ENCODE measurements at places on chromosomes 5 and 9. TPM values are rescaled to one million over a fixed set of nuclear protein-coding genes. Genes with fewer than 3 reads are reported as not detected.

- no peak for DNase-seq
Observed at GRCh38 chr5:5650242-5650641, 227.8 kb downstream of the ICE1 start.

GRCh38 chr5:78289911-78290310, 4.6 kb downstream of the AP3B1 start:
- no peak for DNase-seq

Gene FAM163B
- not detected for total RNA-seq

Gene SRA1
- total RNA-seq = 54.4 TPM

DNA sequence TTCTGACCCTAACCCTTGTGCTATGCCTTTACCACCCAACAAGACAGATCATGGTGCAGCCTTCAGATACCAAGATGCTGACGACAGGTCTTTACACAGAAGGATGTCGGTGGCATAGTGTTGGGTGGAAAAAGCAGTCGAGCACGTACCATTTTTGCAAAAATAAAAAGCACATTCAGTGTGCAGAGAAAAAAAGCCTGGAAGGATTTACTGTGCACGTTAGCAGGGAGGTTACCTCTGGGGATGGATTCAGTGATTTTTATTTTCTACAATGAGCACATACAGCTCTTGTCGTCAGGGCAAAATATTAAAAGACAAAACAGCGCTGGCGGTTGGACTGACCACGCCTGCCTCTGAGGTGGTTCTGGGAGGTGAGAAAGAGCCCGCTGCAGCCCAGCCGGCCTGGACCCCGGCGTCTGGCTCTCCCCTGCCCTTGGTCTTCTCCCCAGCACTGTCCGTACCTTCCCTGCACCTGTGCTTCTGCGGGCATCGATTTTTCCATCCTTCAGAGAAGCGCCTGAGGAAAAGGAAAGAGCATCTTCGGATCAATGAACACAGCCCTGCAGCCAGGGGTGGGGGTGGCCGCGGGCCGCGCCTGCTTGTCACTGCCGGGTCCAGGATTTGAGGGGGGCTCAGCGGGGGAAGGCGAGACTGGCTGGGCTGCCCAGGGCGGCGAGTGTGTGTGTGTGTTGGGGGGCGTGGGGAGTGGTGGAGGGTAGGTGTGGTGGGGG, 200.0 kb upstream of the IER5L start:
- DNase-seq = no peak

DNA sequence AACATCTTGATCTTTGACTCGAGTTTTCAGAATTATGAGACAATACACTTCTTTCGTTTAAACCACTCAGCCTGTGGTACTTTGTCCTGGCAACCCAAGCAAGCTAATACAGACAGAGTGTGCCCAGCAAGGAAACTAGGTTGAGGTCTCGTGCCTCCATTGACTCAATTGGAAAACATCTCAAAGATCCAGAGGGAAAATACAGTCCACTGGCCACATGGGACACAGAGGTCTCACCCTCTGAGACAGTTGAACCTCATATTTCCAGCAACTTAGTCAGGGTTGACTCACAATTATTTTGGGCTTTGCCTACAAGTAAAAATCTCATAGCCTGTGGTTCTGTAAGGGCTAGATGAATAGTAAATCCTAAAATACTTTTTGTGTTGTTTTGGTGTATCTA, 631.5 kb downstream of the MTRR start:
- DNase-seq = peak; percentile 41

DNA sequence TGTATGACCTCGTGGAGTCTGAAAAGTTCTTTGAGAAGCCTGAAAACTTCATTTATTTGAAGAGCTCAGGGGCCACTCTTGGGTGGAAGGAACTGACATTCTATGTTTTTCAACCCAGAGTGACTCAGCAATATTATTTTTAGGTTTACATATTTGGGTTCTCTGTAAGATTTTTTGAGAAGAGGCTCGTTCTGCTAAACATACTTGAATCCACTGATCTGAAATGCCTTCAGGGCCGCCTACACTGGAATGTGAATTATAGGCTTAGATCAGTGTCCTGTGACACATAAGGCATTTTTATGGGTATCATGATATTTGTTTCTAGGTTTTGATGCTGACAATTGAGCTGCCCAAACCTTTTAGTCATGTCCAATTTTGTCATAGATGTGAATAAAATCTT, 86.2 kb downstream of the PSAT1 start:
- no peak for DNase-seq

Gene SLC36A3
- total RNA-seq = not detected

GRCh38 chr5:67493676-67494075, 297.1 kb upstream of the CD180 start:
- DNase-seq = peak; percentile 18

DNA sequence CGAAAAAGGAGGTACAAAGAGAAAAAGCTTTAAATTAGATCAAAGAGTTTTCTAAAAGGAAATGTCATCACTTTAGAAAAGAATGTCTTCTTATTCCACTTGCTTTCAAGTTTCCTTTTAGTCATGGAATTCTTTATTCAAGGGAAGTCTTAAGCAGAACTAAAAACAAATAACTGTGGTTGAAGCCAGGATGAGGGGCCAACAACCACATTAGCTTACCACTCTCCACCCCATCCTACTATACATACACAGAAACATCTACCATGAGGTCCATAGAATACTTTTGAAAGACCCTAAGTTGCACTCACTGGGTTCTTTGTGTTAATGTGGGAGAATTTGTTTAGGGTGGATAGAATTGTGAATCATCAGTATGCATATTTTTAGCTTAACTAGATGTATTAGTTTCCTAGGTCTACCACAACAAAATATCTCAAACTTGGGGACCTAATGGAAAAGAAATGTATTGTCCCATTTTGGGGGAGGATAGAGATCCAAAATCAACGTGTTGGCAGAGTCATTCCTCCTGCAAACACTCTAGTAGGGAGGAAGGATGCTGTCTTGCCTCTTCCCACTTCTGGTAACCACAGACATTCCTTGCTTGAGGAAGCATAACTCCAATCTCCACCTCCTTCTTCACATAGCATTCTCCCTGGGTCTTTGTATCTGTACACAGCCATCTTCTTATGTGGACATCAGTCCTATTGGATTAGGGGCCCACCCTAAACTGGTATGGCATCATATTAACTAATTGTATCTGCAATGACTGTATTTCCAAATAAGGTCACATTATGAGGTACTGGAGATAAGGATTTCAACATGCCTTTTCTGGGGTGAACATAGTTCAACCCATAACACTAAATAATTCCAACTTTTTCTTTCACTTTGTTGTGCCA, 239.4 kb downstream of the LURAP1L start:
- DNase-seq = peak; percentile 56

DNA sequence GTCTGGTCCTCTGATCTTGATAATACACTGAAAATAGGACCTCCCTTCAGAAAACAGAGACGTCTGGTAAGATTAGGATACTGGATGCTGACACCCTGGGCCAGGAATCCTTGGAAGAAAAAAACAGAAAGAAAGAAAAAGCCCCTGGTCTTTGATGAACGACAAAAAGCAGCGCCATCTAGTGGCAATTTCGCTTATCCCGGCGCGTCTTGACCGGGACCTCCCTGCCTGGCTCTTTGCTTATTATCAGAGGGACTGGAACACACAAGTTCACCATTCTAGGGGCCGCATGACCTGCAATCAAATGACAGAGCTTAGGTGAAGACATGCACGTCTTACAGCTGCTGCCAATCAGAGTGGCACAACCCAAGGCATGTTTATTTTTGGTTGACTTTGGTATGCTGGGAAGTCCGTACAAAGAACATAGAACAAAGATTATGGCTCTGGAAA, 114.9 kb upstream of the NFIB start:
- DNase-seq = peak; percentile 63

GRCh38 chr5:32273821-32274220, 38.9 kb downstream of the MTMR12 start:
- DNase-seq = no peak

DNA sequence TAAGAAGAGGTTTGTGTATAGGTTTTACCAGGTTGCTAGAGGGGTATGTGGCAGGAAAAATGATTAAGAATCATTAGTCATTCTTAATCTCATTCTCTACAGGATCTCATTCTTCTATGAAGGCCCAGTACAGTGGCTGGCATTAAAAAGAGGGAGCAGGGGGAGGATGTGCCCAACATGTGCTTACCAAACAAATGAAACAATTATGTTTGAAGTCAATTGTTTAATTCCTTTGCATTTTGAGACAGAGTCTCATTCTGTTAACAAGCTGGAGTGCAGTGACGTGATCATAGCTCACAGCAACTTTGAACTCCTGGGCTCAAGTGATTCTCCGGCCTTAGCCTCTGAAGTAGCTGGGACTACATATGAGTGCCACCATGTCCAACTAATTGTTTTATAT, 23.0 kb downstream of the FNIP1 start:
- peak; percentile 6 for DNase-seq

DNA sequence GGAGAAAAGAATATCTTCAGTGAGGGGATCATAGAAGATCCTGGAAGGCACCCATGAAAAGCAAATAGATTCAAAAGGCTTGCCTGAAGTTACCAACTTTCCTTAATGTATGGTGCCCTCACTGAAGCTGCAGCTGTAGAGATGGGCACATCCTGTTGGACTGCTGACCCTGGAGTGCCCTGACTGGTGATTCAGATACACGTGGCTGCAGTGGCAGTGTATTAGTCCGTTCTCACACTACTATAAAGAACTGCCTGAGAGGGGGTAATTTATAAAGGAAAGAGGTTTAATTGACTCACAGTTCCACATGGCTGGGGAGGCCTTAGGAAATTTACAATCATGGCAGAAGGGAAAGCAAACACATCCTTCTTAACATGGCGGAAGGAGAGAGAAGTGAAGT, 80.3 kb downstream of the OSMR start:
- peak; percentile 84 for DNase-seq

Gene TAF11L10
- total RNA-seq = not detected

Gene PLPP7
- total RNA-seq = 0.56 TPM

GRCh38 chr9:130128733-130129431, 43.3 kb upstream of the NCS1 start:
- peak; percentile 79 for DNase-seq

DNA sequence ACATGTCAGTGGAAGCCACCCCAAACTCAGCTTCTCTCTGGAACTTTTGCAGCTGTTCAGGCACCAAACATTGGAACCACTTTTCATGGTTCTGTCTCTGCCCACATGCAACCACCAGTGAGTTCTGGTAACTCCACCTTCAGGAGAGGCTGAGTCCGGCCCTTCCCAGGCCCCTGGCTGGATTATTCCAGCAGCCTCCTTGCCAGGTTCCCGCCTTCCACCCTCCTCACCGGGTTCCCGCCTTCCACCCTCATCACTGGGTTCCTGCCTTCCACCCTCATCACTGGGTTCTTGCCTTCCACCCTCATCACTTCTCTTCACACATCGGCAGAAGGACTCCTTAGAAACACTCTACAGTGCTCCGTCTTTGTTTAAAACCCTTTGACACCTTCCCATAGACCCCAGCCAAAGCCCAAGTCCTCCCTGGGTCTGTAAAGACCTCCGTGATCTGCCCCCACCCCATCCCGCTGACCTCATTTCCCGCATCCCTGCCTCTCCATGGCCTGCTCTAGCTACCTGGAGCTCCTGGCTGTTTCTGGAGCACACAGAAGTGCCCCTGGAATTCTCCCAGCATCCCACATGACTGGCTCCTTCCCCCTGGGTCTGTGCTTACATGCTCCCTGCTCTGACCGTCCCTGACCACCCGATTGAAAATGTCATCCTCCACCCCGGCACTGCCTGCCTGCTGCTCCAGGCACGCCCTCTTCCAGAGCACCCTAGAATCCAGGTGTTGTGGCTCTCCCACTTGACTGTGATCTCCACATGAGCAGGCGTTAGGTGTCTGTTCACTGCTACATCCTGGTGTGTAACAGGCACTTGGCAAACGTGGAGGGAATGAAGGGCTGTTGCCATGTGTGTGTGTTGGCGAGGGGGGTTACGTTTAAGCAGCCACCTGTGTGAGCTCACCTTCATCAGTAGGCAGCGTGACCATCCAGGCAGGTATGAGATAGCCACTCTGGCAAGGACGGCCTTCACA, 17.7 kb downstream of the ROPN1L start:
- no peak for DNase-seq

DNA sequence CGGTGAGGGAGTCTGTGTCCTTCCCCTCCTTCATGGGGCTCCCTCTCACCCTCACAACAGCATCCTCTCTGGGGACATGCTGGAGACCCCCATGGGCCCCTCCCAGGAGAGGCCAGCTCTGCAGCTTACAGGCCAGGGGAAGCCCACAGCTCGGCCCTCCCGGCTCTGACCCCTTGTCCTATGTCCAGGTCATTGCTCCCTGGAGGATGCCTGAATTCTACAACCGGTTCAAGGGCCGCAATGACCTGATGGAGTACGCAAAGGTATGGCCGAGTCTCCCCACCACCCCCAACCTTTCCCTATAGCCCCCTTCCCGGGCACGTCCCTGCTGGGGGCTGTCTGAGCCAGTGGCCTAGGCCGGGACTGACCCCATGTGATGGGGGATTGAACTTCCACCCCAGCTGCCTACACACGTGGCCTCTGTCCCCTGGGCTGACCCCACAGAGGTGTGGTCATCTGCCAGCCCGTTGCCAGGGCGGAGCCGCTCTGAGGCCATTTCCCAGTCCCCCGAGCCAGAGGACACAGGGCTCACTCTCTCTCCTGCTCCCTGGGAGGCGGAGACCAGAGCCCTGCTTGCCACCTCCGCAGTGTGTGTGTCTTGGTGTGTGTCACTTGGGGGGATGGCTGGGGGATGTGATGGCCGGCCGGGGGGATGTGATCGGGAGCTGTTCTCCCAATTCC, 21.9 kb downstream of the ASS1 start:
- no peak for DNase-seq

Gene PAPPA
- total RNA-seq = 5.4 TPM

DNA sequence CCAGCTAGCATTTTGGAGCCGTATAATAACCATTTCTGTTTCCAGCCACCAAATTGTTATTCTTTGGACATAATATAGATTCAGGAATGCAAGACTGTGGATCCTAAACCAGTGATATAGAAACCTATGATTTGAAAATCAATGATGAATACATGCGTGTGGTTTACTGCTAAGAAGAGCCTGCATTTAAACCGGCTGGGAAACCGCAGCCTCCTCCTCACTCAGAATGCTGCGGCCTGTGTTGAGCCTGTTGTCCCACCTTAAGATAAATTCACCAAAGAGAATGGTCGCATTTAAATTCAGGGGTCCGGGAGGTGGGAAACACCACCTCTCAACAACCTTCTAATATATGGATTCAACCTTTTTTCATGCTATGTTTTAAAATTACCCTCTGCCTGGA, 148.0 kb downstream of the MEF2C start:
- DNase-seq = no peak

- no peak for DNase-seq
Observed at GRCh38 chr9:123756484-123757106, 173.3 kb downstream of the DENND1A start.

Gene IFNB1
- total RNA-seq = not detected

All from HT1080 (cell line).